Progenitor cell of endocrine pancreas (in vitro differentiated cells): ENCODE measurements at places on chromosomes 2 and 18. TPM values are rescaled to one million over a fixed set of nuclear protein-coding genes. Genes with fewer than 3 reads are reported as not detected.

Gene C1QL2
- total RNA-seq: 0.14 and 0.24 TPM in 2 replicates

DNA sequence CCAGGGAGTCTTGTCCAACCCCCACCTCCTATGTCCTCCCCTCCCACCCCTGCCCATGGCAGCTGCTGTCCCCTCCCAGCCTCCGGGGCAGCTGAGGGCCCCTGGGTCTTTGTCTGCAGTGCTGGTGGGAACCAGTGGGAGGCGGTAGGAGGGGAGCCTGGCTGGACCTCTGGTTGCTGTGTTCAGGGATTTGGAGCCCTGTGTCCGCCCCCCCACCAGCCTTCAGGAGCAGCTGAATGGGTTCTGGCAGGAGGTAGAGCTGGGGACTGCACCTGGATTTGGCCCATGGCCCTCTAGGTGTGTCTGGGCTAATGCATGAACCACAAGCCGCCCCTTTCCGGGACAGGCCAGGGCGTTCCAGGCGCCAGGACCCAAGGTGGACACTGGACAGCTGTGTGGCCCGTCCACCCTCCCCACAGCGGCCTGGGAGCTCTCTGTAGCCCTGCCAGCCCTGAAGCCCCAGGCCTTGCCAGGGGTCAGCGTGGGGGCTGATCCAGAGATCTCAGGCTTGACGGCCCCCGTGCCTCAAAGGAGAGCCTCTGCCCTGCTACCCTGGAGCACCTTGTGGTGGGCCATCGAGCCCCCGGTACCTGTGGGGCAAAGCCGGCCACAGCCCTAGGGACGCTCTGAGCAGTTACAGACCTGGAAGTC, 25.4 kb downstream of the GPC1 start:
- DNase-seq: no peak

DNA sequence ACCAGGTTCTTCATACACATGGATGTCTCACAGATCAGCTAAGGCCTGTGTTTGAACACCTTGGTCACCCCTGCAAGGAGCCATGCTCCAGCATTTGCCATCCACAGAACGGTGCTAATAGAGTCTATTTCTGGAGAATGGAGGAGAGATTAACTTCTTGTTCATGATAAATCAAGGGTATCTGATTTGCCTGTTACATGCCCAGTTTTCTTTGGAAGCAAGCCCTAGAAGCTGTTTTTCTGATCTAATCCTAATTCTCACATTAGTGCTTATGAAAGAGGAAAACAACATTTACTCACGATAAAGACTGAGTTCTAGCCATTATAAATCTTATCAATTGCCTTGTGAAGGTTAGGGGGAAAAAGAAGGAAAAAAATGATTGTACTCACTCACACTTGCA, 119.6 kb upstream of the DTNA start:
- no peak for DNase-seq

- DNase-seq: no peak
Observed at GRCh38 chr2:80338794-80339193, 34.2 kb upstream of the LRRTM1 start.

DNA sequence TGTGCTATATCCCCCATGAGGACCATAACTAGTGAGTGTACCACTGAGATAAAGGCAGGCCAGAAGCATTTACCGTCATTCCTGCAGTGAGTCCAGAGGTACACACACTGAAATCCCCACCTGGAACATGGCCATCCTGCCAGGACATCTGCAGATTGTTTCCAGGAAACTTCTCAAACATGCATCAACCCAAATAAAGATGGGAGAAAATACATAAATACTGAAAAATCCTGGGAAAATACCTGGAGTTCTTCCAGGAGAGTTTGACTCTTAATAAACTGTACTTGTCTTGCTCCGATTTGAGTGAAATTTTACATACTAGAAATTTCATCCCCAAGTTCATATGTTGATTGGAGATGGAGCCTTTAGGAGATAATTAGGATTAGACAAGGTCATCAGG, 388.1 kb upstream of the KLHL29 start:
- DNase-seq: no peak

DNA sequence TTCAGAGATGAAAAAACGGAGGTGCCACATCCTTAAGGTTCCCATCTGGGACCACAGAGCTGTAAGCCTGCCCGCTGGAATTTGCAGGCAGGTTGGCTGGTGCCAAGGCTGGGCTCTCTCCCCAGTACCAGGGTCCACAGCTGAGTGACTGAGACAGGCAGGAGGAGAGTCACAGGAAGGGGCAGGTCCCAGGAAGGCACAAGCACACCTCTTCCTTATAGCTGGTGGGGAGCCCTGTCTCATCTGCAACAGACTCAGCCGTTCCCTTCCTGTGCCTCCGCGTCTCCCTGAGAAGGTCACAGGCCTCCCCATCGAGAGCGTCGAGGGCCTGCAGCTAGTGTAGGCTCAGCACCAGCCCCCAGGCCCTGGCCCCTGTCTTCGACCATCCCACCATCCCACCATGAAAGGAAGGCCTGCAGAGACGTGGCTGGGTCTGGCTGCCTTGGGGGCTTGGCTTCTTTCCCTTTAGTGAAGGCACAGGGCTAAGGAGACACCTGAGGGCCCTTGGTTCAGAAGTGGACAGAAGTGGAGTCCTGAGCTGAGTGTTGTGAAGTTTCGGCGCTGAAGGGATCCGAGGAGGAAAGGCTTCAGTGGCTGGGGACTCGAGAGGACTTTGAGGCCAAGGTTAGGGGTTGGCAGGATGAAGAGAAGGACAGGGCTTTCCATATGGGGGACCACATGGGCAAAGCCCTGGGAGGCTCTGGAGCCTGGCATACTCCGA, 26.8 kb downstream of the GLI2 start:
- no peak for DNase-seq

DNA sequence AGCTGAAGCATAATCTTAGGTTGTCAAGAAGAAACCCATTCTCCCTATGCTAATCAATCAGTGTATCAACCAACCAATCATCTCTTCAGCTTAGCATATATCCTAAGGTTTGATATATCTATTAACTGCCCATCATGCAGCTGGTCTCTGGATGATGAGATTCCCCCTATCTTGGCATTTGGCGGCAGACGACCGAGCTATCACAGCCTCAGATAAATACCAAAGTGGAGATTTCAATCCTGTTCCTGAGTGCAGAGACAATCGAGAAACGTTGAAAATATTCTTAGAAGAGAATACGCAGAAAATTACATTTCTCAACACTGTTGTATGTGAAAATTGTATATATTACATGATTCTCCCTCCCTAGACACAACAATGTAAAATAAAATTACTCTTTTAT, 259.0 kb upstream of the SIX3 start:
- no peak for DNase-seq

Gene TUBA4B
- not detected in 2 replicates for total RNA-seq
